ENCODE measurements at places on chromosomes 2 and 18.

DNA sequence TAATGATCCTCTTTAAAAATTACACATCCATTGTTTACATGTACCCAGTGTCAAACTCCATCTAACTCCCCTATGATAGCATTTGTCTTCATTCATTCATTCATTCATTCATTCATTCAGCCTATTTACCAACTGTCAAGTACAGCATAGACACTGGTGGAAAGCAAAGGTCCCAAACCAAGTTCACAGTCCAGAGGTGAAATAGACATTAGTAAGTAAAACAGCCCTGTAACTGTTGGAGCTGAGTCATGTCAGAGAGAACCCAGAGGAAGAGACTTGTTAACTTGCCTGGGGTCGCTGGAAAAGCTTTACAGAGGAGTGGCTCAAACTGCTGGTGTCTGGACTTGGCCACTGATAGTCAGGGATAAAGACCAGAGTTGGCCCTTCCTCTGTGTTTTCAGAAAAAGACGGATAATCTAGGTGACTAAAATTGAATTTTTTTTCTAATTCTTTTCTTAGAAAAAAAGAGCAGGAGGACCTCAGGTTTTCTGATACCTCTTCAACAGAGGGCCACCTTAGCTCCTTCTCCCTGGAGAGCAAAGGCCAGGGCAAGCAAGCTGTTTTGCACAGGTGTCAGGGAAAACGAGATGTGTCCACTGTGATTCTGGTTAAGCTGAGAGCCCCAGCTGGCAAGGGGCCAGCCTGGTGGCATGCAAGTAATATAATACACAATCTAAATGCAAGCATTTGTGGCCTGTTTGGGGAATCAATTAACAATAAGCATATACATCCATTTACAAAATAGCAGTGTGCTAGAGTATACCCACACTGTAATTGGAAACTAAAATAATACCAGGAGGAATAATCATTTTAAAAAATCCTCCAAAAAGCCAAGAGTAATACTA lies 96.7 kb upstream of the SLC14A2 start:
- no peak for DNase-seq

- DNase-seq = no peak
These were observed 15.1 kb upstream of the EML4 start for GRCh38 chr2:42153944-42154581.

- no peak for DNase-seq
These were observed 54.8 kb downstream of the ZNF407 start for GRCh38 chr18:74652392-74652988.

DNA sequence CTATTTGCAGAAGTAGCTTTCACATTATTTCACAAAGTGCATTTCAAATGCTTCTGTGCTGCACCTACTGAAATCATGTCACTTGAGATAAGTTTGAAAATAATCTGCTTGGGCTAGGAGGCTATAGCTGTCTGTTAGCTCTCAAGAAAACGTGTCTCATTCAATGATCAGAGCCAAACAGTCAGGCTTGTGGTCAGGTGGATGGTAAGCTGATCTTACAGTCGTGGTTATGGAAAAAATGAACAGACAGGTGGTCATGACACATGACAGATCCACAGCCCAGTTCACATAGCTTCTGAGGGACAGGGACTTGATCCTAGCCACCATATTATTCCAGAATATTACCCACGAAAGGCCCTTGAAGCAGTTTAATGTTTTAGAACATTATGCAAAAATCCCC lies 26.5 kb upstream of the RFX8 start:
- DNase-seq = no peak

DNA sequence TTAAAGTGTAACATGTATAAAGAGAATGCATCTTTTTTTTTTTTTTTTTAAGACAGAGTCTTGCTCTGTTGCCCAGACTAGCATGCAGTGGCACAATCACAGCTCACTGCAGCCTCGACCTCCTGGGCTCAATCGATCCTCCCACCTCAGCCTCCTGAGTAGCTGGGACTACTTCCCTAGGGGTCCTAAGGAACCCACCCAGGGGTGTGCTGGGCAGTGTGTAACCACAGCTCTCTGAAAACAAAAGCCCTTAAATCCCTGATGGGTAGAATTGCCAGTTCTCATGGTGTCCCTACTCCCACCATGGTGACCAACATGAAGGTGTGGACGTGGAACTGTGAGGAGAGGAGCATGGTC lies 105.6 kb upstream of the ST3GAL5 start:
- no peak for DNase-seq

GRCh38 chr18:27652480-27653121 lies 467.5 kb upstream of the CHST9 start:
- no peak for DNase-seq

DNA sequence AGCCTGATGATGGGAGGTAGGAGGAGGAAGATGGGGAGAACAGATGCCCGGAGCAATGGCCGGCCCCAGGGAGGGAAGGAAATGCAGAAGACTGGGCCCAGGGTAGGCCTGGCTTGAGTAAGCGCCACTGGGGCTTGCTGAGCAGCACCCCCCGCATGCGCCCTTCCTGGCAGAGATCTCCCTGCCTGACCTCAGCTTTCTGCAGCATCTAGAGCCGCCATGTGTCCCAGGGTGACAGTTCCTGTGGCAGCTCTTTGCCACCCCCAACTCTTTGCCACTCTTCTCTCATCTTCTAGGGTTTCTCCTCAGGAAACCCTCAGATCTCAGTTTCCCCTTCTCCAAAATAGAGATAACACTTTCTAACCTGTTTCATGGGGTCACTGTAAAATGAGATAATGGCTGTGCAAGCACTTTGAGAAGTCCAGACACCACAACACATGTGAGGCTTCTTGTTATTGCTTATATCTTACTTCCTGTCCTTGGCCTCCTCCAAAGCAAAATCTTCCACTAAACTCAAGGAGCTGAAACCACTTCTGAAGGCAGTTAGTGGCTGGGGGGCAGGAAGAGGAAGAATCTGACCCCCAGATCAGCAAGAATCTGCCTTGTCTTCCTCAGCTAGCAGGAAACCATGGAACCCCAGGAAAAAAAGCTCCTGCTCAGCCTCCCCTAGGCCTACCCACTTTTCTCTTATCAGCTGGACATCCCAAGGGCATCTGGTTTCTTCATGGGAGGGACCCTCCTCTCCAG lies 64.9 kb downstream of the EPAS1 start:
- no peak for DNase-seq

GRCh38 chr2:239756031-239756789 lies 268.9 kb downstream of the NDUFA10 start:
- no peak for DNase-seq

DNA sequence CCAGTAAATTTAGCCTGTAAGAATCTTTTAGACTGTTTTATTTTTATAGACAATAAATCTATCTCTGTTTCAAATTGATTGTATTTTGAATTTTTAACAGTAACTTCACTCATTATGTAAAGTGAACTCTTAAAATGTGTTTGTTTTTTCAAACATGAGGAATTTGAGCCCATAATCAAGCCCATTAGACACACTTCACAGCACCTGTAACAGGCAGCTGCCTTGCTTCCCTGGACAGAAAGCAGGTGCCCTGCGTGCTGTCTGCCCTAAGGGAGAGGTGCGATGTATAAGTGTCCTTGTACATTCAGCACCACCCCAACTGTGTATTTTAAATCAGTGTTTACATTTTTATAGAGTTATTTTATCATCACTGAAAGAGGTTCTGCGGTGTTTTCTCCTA lies 186.5 kb upstream of the TPO start:
- DNase-seq = no peak

GRCh38 chr2:128594651-128594910 lies 275.9 kb upstream of the HS6ST1 start:
- DNase-seq = no peak

GRCh38 chr2:173064151-173064805 lies 11.4 kb upstream of the MAP3K20 start:
- no peak for DNase-seq

DNA sequence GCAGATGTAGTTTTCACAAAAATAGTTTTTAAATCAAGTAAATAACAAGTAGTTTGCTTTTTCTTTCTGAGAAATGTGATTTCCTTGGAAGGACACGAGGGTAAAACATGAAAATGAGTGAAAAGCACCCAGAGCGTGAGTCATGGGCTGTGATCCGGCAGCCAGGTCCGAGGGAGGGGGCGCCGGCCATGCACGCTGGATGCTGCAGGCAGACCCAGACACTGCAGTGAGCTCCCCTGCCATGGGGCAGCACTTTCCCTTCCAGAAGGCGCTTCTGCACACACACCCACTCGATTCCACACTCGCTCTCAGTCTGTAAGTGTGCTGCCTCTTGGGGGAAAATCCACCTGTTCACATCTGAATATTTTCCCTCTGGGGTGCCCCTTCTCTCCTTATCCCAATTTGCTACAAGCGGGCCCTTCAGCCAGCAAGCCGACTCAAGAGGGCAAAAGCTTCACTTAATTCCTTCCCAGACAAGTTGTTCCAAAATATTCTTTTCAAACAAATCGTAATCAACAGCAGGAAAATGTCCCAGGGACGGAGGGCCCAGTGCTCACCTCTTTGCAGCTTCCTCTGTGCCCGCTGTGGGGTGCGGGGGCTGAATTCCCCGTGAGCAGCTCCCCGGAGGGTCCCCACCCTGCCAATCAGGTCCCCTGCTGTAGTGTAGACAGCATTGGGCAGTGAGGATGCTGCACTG lies 87.0 kb upstream of the ID2 start:
- DNase-seq = no peak

GRCh38 chr2:218257390-218257981 lies 3.3 kb upstream of the GPBAR1 start:
- peak; percentile 79 for DNase-seq

DNA sequence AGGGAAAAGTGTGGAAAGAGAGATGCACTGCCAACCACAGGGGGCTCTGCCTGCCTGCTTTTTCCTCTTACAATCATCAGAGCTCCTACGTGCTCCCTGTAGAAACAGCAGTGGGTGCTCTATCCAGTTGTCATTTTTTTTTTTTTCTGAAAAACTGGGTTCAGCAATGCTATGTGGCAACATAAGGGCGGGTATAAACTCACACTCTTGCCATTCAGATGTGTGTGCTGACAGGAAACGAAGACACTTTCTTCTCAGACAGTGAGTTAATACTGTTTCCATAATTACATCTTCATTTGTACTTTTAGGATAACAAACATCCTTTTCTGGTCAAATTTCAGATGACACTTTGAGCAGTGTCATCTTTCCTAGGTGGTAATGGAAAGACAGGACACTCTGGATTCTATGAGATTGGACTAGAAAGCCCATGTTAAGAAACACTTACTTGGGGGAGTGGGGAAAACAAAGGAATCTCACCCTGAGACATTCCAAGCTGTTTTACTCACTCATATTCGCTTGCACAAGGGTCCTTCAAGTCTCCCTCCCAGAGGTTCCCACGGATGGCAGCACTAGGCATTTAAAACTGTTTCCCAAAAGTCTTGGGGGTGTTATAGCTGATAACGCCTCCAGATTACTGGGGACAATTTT lies 41.3 kb downstream of the CCDC93 start:
- no peak for DNase-seq

DNA sequence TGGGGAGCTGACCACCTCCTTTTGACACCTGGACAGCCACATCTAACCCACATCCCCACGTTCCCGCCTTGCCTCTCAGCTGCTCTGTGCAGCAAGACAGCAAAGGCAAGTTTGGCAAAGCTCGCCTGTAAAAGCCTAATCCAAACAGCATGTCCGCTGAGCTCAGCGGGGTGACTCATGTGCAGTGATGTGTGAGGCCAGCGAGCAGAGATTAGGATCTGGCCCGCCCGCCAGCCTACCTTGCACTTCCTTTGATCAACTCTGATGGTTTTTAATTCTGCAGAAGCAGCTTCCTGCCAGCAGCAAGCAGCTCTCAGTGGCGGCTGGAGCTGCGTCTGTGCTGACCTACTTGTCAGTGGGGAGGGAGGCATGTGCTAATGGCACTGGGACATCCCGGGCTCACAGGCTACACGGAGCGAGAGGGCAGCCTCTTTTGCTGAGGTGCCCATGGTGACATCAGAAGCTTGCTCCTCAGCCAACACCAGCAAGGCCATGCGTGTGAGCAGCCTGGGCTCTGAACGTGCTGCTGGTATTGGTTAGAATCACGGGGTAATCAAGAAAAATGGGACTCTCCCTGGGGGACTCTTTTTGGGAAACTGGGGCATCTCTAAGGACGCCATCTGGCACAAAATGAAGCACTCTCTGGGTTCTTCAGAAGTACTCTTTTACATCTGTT lies 36.0 kb upstream of the EML4 start:
- peak; percentile 84 for DNase-seq

DNA sequence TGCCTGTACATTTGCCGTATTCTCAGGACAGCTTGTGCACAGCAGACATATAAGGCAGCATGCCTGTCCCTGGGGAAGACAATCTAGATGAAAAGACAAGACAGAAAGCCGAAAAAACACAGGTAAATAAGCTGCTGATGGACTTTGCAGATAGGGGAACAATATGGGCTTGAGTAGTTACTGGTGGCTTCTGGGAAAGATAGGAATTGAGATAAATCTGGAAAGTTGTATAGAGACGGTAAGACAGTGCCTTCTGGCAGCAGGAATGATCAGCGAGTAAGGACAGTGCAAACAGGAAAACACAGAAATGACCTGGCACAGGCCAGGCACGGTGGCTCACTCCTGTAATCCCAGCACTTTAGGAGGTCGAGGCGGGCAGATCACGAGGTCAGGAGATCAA lies 70.2 kb downstream of the FAM124B start:
- DNase-seq = no peak

DNA sequence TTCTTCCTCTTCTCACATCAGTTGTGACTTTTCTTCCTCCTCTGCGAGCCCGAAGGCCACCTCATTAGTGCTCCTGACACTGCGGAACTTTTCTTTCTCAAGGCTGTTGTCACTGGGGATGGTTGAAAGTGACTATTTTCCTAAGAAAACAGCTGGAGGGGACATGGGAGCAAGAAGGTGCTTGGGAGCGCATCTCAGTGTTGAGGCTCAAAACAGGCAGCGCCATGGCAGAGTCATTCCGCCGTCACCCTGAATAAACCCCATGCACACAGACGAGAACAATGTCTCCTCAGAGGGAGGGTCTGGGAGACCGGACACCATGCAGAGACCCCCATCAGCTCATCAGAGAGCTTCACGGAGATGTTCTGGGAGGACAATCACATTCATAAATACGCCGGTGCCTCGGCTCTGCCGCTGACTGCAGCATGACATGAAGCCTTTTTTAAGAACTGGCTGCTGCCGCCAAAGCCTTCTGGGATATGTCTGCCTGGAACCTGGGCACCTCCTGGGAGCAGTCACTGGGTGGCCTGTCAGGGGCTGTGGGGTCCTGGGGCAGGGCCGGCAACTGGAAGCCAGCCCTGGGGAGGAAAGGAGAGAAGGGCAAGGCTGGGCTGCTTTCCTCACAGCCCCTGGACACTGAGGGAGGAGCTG lies 19.2 kb downstream of the ATOH8 start:
- no peak for DNase-seq

DNA sequence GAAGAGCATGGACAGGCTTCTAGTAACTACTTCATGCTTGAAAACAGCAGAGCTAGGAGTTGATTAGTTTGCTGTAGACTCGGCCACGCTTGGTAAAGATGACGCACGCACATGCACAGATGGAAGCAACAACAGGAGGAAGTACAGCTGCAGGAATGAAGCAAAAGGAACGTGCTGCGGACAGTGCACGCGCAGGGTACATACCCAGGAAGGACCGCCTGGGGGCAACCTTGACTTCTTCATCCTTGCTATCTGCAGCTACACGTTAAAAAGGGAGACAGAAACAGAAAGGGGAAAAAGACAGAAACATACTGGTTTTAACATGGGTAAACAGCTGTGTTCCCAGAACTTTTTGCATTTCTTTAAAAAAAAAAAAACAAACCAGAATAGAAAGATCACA lies 17.7 kb downstream of the SLC66A2 start:
- peak; percentile 3 for DNase-seq

- DNase-seq = no peak
These were observed 437.4 kb downstream of the EPHA4 start for GRCh38 chr2:221134718-221135117.
